Dermis microvascular lymphatic vessel endothelial cell (primary cell): ENCODE measurements at places on chromosomes 6 and 20. TPM values are rescaled to one million over a fixed set of nuclear protein-coding genes. Genes with fewer than 3 reads are reported as not detected.

Gene LY6G6D
- not detected in 2 replicates for total RNA-seq

Gene EYA4
- total RNA-seq, result under 0.01 and 0.51 TPM in 2 replicates

Gene RAET1E
- 0.13 TPM in 1 of 2 replicates, not detected in the other for total RNA-seq

Gene RIMS4
- total RNA-seq, result not detected in 2 replicates

Gene PNLDC1
- not detected in 2 replicates for total RNA-seq

Gene CDK5RAP1
- 17.3 and 20.5 TPM in 2 replicates for total RNA-seq

Gene MUCL3
- not detected in 2 replicates for total RNA-seq

Gene PHACTR1
- 1.0 and 1.1 TPM in 2 replicates for total RNA-seq

Gene SRC
- total RNA-seq, result 3.7 and 4.7 TPM in 2 replicates

Gene GTSF1L
- total RNA-seq, result not detected in 2 replicates

Gene MAPK13
- 3.9 and 7.0 TPM in 2 replicates for total RNA-seq

Gene TDRD6
- total RNA-seq, result under 0.01 TPM in 2 replicates

Gene WFDC6
- not detected in 2 replicates for total RNA-seq

Gene MEI4
- not detected in 2 replicates for total RNA-seq

Gene ZSCAN16
- total RNA-seq, result 10.5 and 12.1 TPM in 2 replicates

Gene NKAIN4
- total RNA-seq, result not detected in 2 replicates

Gene C4A
- total RNA-seq, result 0.90 and 1.4 TPM in 2 replicates

Gene TNFRSF21
- 60.7 and 120 TPM in 2 replicates for total RNA-seq

Gene SLC25A27
- total RNA-seq, result 0.26 and 0.51 TPM in 2 replicates

Gene FGD2
- total RNA-seq, result not detected in 2 replicates

Gene FARS2
- 23.4 and 26.8 TPM in 2 replicates for total RNA-seq

Gene MAS1
- not detected in 2 replicates for total RNA-seq

Gene PRICKLE4
- total RNA-seq, result 6.4 and 9.5 TPM in 2 replicates

Gene ANKRD60
- not detected in 2 replicates for total RNA-seq

Gene PHF3
- 34.9 and 38.8 TPM in 2 replicates for total RNA-seq

Gene SYTL3
- total RNA-seq, result 0.51 and 0.76 TPM in 2 replicates

Gene RAET1L
- total RNA-seq, result not detected in 2 replicates

Gene CRISP1
- total RNA-seq, result not detected in 2 replicates

Gene FAM83C
- not detected in 2 replicates for total RNA-seq
